ENCODE measurements at places on chromosomes 7 and 10.

GRCh38 chr7:92778972-92779371 is 57.4 kb downstream of the CDK6 start:
- no peak for DNase-seq

GRCh38 chr7:127862525-127862924 is 168.7 kb downstream of the LRRC4 start:
- no peak for DNase-seq

- DNase-seq: no peak
Observed at GRCh38 chr10:44070282-44070681, 314.6 kb downstream of the CXCL12 start.

DNA sequence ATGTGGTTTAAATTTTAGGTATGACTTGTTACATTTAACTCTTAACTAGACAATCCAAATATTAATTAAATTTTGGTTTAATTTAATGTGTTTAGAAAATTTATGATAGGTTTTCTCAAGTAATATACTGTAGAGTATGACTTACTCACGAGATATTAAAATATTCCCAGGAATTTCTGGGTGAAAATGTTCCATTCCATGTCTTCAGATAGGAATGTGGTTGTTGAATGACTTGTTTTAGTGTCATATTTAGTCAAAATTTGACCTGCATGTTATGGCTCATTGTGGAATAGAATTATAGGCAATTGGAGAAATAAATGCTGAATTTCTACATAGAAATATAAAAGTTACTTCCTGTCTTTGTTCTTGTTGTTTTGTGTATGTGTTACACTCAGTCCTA is 46.7 kb downstream of the SHOC2 start:
- no peak for DNase-seq

DNA sequence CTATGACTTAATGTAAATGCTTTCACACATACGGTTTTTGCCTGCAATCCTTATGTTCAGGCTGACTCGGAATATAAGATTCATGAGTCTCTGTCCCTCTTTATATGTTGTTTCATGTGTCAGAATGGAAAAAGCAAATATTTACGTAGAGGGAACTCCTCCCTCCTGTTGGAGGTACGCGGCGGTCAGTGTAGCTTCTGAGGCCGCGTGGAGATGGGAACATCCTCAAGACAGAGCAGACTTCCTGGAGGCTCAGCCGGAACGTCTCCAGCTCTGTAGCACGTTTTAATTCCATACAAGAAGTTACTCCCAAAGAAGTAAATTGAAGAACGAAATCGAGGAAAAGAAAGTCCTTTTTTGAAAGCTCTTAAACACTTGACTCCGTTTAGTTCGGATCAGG is 248.3 kb downstream of the EBF3 start:
- DNase-seq: no peak

DNA sequence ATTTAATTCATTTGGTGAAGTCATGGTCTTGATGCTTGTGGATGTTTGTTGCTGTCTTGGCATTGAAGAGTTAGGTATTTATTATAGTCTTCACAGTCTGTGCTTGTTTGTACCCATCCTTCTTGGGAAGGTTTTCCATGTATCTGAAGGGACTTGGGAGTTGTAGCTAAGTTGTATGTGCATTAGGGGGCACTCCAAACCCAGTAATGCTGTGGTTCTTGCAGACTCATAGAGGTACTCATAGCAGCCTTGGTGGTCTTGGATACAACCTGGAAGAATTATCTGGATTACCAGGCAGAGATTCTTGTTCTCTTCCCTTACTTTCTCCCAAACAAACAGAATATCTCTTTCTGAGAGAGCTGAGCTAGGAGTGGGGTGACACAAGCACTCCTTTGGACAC is 93.2 kb downstream of the ADCYAP1R1 start:
- DNase-seq: no peak

DNA sequence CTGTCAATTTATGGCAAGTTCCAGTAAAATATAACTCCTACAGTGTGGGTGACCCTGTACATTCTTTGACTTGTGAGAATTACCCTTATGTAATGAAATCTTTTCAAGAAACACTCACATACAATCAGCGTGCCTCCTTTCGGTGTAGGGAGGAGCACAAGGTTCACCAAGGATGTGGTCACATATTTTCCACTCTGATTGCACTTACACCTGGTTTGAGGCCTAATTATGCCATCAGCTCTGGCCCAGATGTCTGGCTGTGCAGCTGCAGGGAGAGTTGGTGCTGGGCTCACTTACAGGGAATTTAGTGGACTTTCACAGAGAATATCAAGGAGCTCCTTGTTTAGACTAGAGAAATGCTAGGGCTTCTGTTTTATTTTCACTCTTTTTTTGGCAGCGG is 146.0 kb upstream of the STEAP4 start:
- DNase-seq: no peak

DNA sequence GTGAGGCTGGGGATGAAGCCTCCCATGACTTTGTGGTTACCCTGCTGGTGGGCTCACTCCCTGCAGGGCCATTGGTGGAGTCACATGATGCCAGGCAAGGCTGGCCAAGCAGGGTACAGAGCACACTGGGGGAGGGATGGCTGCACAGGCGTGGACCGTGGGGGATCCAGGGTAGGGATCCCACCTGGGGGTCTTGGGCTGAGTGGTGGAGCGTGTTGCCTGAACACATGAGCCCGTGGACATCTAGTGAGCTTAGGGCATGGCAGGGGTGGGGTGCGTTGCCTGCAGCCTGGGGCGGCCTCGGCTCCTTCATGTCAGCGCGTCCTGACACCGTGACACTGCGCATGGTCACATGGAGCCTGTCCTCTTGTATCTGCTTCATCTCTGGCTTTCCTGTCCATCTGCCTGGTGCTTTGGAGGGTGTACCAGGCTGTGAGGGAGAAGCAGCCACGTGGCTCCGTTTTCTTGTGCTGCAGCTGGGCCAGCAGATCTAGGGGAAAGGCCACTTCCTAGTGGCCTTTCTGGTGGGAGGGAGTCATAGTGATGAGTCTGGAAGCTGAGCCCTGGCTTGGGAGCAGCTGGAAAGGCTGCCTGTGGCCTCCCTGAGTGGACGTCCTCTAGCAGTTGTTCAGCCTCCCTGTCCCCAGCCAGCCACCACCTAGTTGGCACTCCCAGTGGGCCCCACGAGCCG is 96.2 kb downstream of the LHPP start:
- no peak for DNase-seq

- no peak for DNase-seq
Observed at GRCh38 chr10:77636282-77636966, 1.2 kb downstream of the KCNMA1 start.

DNA sequence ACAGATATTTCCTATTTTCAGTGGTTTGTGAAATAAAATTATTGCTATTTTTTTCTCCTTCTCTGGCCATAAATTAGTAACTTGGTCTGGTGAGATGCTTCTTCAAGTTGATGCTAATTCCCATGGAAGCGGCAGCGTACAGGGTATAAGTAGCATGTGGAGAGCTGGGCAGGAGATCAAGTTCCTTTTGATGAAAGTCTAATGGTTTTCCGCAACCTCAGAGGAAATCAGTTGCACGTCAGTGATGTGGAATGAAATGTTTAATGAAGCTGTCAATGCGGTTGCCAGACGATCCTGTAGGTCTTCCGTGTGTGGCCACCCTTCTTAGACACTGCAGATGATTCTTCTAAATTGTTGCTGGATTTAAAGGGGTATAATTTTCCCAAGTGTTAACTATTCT is 236.4 kb upstream of the GRM3 start:
- no peak for DNase-seq

- no peak for DNase-seq
Observed at GRCh38 chr7:137870078-137870477, 23.3 kb upstream of the DGKI start.

GRCh38 chr7:106895246-106895864 is 30.3 kb downstream of the PIK3CG start:
- no peak for DNase-seq

DNA sequence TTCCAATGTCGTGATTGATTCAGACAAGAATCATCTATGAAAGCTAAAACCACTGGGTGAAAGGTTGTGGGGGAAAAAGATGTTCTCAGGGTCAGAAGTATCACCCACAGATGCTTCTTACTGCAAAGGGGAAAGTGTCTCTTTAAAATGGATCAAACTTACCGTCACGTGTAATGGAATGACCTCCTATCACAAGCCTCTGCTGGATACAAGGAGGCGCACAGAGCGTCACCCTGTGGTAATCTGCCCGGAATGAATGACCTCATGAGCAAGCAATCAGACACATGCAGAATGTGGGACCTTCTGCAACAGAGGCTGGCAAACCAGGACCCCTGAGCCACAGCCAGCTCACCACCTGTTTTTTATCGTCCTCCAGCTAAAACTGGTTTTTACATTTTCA is 33.0 kb downstream of the WIPF3 start:
- no peak for DNase-seq

GRCh38 chr10:78640796-78641636 is 427.8 kb upstream of the ZMIZ1 start:
- DNase-seq: no peak

- no peak for DNase-seq
Observed at GRCh38 chr7:28800150-28800549, 158.0 kb downstream of the TRIL start.

GRCh38 chr10:114684822-114685209 is 26.7 kb upstream of the ABLIM1 start:
- no peak for DNase-seq
